Stimulated activated CD8-positive, alpha-beta memory T cell treated with anti-CD3 and anti-CD28 coated beads, Interleukin-15, amount 100 ng/mL, for 48 hours (primary cell): ENCODE measurements at places on chromosomes 3 and 15.

DNA sequence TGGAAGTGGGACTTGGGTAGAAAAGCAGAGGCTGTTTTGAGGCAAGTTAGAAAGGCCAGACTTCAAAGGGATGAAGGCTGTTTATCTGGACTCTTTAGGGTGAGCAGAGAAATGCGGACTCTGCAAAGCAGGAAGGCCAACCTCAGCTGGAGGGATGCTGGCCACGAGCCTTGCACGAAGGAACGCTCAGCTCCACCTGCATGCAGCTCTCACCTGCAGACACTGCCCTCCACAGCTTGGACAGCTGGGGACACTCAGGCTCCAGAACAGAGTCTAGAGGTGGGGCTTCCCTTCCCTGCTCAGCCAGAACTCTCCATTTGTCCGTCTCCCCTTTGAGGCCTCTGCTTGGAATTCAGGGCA is 229.7 kb downstream of the ADAMTS17 start:
- no peak for DNase-seq

- DNase-seq, result no peak
Measured at GRCh38 chr3:1139071-1139470, 46.2 kb downstream of the CNTN6 start.

GRCh38 chr15:57152666-57153539 is 223.4 kb upstream of the CGNL1 start:
- no peak for DNase-seq

- DNase-seq, result no peak
Measured at GRCh38 chr3:156181509-156181908, 61.1 kb downstream of the KCNAB1 start.

DNA sequence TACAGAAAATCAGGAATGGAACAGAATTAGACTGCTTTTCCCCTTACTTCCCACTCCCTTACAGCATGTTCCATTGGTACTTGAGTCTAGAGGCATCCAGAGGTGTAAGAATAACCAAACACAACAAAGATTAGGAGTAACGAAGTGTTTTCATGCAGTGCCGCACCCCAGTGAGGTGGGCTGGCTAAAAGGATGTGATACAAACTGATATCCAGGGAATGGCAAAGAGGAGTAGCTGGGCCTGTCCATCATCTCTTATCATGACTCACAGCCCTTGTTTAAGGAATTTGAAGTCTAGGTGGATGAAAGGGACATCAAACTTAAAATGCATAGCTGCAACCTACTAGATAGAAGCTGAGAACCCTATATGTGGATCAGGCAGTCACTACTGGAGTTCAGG is 16.4 kb downstream of the SCG5 start:
- no peak for DNase-seq

DNA sequence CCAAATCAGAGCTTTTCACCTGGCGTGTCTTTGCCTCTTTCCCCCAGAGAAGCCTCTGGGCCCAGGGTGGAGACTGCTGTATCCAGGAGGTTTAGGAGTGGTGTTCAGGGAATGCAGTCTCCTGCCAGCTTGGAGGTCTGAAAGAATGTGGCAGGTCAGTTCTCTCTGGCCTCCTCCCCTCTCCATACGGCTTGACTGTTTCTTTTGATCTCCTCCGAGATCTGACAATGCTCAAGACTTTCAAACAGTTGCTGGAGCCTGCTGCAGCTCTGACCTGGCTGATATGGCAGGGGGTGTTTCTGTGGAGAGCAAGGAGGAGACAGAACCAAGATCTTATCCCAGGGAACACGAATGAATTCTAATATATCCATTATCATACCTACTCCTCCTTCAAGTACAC is 24.7 kb upstream of the TM4SF4 start:
- no peak for DNase-seq

GRCh38 chr3:107752202-107752990 is 229.6 kb downstream of the BBX start:
- DNase-seq, result no peak

GRCh38 chr3:143235614-143236204 is 116.1 kb downstream of the CHST2 start:
- DNase-seq, result no peak

DNA sequence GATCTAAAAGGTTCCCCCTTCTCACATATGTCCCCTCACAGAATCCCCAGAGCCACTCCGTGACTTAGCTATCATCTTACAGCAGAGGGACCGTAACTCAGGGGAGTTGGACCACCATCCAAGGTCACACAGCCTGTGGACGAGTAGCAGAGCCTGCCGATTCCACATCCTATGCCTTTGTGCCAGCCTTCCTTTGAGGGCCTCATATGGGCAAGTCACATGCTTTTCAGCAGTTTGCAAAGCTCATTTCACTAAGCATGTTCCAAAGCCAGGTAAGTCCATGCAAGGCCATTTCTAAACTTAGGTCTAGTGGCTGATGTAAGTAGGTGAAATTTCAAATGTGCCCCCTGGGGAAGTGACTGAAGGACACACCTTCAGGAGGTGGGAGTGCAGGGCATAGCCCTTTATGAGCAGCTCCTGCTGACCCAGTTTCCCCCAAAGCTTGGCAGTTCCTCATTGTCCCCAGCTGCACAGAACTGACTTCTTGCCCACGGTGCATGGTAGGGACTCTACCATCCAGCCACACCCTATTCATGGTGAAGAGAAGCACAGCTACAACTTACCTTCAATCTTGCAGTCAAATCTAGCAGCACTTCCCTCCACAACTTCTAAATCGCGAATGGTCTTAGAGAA is 33.3 kb upstream of the HACD2 start:
- no peak for DNase-seq

DNA sequence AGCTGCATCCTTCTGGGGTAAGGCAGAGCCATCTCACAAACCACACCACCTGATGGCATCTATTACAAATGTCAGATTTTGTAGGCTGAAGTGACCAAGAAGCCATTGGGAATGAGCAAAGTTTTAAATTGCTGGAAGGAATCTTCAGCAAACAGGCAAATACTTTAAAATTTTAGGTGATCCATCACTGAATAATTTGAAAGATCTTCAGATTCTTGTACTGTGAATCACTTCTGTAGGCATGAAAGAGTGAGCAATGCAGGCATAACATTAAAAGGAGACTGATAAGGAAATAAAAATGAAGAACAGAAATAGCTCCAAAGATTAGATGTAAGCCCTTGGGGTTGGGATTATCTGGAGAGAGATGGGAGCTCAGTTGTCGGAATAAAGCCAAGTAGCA is 36.0 kb upstream of the ALDH1L1 start:
- no peak for DNase-seq

DNA sequence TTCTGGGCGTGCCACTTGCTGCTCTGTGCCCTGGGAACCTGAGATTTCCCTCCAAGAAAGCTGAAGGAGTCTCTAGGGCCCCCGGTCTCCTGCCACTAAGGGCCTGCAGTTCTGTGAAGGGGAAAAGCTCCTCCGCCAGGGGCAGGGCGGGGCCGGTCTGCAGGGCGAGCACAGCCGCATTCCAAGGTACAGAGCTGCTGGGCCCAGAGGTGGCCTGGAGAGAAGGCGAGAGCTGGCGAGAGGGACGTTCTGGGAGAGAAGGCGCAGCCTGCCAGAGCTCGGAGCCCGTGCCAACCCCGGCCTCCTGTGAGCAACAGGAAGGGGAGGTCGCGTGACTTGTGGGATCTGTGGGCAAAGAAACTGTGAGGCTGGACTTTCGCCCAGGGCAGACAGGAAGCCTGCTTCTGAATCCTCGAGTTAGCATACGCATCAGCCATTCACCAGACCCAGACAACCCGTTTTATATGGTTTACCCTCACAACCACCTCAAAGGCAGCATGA is 500.4 kb downstream of the SHQ1 start:
- peak; percentile 66 for DNase-seq

DNA sequence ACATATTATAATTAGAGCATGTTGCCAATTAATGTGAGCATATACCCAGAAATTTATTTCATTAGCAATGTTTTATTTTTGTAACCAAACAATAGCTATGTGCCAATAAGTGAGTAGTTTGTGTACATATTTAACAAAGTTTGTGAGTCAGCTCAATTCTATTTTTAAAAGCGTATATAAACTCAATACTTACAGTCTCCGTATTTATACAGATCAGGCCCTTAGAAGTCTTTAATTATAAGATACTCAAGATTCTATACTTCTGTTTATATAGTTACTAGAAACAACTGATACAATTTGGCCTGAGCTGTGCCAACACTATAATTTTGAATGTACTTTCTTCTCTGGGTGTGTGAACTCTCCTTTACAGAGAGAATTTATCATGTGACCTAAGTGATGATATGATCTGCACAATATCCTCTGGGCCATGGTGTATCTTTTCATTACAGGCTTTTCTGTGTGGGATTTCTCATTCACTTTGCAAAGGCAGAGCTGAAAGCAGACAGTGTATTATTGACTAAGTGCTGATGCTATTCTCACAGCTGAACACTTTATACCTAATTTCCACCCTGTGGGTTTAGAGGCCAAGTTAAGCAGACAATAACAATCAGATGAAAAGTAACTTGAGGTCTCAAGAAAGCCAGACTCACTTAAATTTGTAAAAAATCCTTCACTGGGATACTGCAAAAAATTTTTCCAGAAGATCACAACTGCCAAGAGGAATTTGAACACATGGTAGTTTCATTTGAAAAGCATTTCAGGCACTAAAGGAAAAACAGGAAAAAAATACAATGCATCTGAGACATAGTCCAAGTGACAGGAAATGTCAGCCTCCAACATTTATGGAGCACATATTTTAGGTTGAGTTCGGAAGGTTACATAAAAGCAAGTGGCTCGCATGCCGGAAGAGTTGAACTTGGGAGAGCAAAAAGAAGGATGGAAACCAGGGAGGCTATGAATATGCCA is 277.9 kb upstream of the SEMA6D start:
- DNase-seq, result no peak

DNA sequence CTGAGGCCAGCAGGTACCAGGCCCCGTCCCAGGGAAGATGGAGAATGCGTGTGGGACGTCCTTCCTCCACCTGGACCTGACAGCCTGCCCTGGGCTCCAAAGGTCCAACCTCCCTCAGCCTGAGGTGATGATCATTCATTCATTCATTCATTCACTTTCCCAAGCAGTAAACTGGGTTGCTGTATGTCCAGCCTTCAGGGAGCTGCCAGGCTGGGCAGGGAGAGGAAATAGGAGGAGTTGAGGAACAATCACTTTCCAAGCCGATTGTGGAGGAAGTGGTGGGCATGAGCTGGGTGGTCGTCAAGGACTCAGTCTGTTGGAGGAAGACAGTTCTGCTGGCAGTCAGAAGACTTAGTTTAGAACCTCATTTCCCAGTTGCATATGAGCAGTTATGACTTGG is 10.2 kb upstream of the CCDC33 start:
- no peak for DNase-seq

DNA sequence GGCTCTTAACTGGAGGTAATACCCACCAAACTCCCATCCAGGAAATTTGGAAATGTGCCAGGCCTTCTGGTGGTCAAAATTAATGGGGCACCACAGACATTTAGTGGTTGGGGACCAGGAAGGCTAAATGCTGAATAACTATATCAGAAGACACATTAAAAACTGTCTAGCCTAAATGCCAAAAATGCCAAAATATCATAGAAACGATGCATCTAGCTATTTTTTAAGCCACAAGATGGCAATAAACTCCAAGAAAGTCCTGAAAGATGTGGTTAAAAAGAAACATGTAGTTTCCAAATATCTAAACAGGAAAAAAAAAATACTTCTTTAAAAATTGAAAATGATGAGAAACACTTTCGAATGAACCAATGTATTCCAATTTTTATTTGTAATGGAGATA is 19.9 kb downstream of the CCDC14 start:
- no peak for DNase-seq

- no peak for DNase-seq
Measured at GRCh38 chr3:196186651-196187573, 24.3 kb downstream of the ZDHHC19 start.

GRCh38 chr3:183897606-183898005 is 12.9 kb upstream of the PARL start:
- no peak for DNase-seq

DNA sequence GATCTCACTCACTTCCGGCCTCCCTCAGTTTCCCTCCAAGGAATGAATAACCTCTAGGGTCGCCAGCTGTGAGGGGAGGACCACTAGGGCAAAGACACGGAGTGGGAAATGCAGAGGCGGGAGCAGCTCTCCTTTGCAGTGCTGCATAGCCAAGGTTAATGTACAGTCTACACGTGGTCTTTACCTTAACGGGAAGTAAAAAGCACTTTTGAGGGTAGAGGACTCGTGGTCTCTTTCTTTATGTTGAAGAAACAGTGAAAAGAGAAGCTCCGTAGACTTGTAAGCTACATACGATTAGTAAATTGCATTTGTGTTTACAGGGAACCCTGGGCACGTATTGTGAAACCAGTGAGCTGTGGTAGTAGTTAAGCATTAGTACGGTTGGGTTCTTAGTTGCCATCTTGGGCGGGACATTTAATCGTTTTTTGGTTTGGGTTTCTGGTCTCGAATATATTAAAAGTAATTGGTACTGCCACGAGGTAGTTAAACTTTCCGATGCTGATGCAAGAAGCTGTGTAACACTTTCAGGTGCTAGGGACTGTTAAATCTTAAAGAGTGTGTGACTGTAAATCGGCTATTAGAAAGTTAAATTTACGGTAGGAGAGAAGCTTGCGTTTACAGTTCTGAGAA is 828 bp downstream of the U2SURP start:
- DNase-seq, result no peak

DNA sequence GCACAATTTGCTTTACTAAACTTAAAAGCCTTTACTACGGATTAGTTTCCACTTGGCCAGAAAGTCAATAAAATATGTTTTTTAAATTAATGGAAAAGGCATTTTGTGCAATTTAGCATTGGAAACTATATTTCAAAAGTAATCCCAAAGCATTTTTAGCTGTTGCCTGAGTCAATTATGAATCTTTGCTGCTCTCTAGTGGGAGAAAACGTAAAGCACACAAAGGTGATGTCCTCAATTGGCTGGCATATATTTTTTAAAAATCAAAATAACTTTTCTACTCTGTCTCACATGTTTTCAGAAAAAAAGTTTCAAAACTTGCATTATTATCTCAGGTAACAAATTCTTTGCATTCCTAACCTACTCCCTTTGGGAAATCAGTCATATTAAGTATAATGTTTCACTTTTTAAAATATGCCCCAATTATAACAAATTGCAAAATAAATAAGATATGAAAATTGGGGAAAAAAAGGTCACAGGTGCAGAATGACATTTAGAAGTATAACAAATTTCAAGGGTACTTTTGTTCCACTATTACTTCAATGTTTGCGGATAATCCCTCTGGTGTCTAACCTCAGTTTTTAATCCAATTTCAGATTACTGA is 47.2 kb upstream of the TEX55 start:
- no peak for DNase-seq

GRCh38 chr3:10329495-10330015 is 8.6 kb upstream of the SEC13 start:
- DNase-seq, result no peak

- DNase-seq, result no peak
Measured at GRCh38 chr15:57305009-57305408, 71.3 kb upstream of the CGNL1 start.

DNA sequence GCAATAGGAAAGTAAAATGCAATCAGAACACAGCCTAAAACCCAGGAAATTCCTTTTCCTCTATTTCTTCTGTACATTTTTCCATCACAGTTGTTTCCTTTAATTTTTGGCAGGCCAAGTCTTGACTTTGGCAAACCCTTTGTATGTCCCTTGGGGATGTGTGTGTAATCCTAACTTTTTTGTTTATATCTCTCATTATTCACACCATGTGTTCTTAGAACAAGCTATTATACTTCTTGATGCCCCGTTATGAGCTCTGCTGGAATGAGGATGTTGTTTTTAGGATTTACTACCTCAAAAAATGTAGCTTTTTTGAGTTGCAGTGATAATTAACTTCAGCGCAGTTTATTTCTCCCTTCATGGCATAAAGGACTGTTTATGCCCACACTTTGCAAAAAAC is 123.4 kb downstream of the ABI3BP start:
- no peak for DNase-seq

GRCh38 chr3:27659279-27660021 is 62.7 kb downstream of the EOMES start:
- DNase-seq, result no peak
